ENCODE measurements at places on chromosomes 3 and 15.

GRCh38 chr3:34258271-34258998 is 460.0 kb downstream of the PDCD6IP start:
- DNase-seq: no peak

GRCh38 chr3:22392859-22393258 is 641.8 kb upstream of the ZNF385D start:
- no peak for DNase-seq

DNA sequence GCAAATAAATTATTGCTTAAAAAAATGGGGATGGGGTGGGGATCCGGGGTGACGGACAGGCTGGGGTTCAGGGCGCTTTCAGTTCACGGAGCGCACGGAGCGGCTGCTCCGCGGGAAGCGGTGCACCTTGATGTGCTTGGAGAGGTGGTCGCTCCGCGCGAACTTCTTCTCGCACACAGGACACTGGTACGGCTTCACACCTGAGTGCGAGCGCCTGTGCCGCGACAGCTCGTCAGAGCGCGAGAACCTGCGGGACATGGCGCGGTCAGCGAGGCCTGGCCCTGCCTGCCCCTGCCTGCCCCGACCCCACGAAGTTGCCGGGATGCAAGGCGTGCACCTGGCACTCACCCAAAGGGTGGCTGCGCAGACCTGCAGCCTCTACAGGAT is 13.6 kb downstream of the KLF15 start:
- no peak for DNase-seq

- DNase-seq: no peak
Observed at GRCh38 chr15:91862891-91863504, 9.5 kb downstream of the SLCO3A1 start.

DNA sequence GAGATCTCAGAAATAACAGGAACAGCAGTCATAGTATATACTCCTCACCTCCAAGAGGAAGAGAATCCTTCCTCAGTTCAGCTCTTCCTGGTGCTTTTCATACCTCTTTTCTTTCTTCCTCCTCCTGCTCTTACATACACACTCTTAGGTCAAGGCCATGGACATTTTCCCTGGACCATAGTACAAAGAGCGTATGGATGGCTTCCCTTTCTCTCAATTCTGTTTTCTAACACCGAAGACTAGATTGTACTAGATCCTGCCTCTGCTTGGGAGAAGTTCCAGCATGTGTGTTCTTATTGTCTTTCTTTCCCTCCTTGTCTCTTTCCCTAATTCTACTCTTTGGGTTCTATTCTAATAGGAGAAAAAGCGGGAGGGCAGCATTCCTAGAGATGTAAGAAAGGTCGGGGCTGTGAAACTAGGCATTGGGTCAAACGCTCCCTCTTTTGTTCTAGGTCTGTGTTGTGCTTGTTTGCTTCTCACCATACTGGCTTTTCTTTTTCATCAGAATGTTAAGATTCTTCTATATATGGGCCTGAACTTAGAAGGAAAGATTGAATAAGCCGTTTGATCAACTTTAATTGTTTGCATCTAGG is 77.4 kb downstream of the VPS8 start:
- DNase-seq: no peak

Data from stimulated activated CD4-positive, alpha-beta T cell treated with anti-CD3 and anti-CD28 coated beads, Interleukin-15, amount 100 ng/mL, for 1 hour (primary cell).